ENCODE measurements at places on chromosomes 5 and 9. TPM values are rescaled to one million over a fixed set of nuclear protein-coding genes. Genes with fewer than 3 reads are reported as not detected.

- no peak for DNase-seq
Measured at GRCh38 chr5:150229571-150229970, 39.7 kb downstream of the SLC6A7 start.

- DNase-seq, result peak; percentile 98
Measured at GRCh38 chr9:734831-735511, 106.5 kb upstream of the DMRT1 start.

- no peak for DNase-seq
Measured at GRCh38 chr9:14937216-14937615, 27.0 kb upstream of the FREM1 start.

DNA sequence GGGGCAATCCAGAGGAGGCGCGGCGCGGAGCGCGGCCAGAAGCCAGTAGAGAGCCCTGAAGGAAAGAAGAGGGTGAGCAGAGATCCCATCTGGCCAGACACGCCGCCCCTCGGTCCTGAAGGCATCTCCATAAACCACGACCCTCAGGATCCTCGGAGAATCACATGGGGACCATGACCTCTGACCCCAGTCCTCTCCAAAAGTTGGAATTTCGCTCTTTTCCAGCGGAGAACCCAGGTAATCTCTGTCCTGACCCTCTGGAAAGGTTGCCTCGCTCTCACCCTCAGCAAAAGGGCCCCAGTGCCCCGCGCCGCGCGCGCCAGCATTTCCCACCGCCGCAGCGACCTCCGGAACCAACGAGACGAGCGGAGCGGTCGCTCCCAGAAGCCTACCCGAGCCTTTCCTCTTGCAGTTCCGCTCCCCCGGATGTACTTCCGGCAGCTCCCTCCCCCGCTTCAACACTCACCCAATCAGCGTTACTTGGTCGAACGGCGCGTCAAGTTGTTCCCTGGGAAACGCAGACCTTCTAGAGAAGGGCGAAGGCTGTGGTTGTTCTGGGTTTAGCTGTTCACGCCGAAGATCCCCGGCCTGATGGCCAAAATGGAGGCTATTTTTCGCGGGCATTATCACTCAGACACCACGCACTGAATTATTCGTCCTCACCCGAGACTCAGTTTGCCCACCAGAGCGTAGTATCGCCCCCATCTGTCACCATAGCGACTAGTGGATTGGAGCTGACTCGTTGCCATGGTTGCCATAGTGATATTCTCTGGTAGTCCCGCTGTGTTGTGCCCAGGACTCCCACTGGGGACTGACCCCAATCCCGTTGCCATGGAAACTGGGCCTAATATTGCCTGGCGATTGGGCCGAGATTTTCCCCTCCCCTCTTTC, at the start of gene STOML2:
Gene STOML2 (minus strand): TSS at position 363 of the 891 bp plus-strand sequence. CDS start 37 bp downstream, at position 326.
- peak; percentile 96 for DNase-seq

GRCh38 chr9:108182270-108182669, 673.5 kb downstream of the ACTL7B start:
- DNase-seq, result no peak

DNA sequence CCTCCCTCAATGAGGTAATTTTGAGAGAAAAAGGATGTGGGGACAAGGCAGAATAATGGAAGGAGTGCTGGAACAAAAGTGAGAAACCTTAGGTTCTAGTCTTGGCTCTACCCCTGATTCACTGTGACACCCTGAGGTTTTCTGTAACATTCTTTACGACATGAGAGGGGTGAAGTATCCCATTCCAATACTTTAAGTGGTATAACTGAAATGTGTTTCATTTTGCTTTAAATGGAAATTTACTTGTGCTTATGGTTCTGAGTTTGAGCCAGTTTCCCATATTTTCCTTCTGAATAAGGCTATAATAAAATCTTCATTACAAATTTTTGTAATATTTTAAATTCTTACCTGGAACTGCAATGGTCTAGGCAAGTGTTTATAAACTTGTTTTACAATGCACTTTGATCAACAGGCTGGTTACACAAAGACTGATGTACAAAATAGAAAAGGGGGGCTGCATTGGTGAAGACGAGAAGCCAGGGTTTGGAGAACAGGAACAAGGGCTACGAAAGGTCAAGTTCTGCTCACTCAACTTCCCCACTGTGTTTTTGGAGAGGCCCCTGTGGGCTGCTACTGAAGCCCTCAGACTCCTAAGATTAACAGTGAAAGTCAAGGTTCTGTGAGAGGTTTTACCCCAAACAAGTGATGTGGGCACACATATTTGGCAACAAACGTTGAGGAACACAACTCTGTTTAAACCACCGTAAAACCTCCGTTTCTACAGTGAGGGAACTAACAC, 171.9 kb upstream of the ELL2 start:
- no peak for DNase-seq

- DNase-seq, result no peak
Measured at GRCh38 chr5:170082701-170083100, 23.0 kb upstream of the FOXI1 start.

- DNase-seq, result no peak
Measured at GRCh38 chr5:19488786-19489185, 499.2 kb downstream of the CDH18 start.

- DNase-seq, result no peak
Measured at GRCh38 chr5:89575319-89575718, 692.3 kb upstream of the MEF2C start.

DNA sequence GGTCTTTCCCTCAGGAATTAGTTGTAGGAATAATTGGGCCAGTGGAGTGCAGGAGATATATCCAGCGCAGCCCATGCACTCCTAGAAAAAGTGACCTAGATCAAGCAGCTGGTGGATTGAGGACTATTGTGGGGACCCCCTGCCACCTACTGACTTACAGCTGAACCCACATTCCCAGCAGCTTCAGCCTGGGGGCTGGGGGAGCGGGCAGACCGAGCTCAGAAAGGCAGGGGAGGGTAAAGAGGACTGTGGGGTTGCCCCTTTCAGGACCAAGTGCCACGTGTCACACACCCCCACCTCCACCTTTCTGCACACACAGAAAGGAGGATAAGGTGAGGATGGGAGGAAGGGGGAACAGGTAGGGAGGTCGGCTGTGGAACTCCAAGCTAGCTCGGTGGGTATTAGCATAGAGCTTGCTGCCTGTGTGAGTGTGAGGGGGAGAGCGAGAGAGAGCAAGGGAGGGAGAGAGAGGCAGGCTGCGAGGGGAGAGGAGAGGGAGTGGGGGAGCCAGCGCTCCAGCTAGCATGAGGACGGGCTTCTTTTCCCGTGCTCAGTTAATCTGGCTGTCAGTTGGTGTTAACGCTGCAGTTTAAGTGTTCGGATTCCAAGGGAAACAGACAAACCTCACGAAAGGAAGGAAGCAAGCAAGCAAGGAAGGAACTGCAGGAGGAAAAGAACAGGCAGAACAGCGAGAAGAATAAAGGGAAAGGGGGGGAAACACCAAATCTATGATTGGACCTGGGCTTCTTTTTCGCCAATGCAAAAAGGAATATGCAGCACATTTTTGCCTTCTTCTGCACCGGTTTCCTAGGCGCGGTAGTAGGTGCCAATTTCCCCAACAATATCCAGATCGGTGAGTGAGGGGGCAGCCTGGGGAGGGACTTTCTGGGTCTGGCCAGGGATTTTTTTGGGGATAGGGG, at the start of gene GRIA1:
Gene GRIA1 (plus strand): TSS at position 553 of the 920 bp plus-strand sequence.
- DNase-seq, result no peak

GRCh38 chr9:117411547-117411946, 3.3 kb downstream of the ASTN2 start:
- peak; percentile 0 for DNase-seq

GRCh38 chr5:79263290-79263689, 27.4 kb downstream of the JMY start:
- DNase-seq, result no peak

DNA sequence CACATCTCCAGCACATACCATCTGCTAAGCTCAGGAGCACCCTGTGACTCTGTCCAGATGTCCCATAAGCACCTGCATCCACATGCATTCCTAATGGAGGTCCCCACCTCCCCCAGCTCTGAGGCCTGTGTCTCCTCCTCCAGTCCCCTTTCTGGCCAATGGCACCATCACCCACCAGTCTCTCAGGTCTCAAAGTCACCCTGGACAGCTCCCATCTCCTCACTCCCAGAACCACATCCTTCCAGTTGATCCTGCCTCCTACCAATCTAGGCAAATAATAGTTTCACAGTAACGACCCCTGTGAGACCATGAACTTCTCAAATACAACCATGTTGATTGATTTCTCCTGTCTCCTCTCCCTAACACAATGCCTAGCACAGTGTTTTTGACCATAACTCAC, 40.1 kb downstream of the GGTA1 start:
- no peak for DNase-seq

CYLC2 gene
- not detected for total RNA-seq

IFNA2 gene
- total RNA-seq, result not detected

AGPAT2 gene
- 6.2 TPM for total RNA-seq

SPINK5 gene
- not detected for total RNA-seq

NR3C1 gene
- total RNA-seq, result 132 TPM

PRSS3 gene
- total RNA-seq, result 5.7 TPM

SLC34A3 gene
- not detected for total RNA-seq

PPP2R2B gene
- total RNA-seq, result 1.6 TPM

ADAMTS6 gene
- 64.9 TPM for total RNA-seq
